ENCODE measurements at places on chromosomes 16 and 17.

DNA sequence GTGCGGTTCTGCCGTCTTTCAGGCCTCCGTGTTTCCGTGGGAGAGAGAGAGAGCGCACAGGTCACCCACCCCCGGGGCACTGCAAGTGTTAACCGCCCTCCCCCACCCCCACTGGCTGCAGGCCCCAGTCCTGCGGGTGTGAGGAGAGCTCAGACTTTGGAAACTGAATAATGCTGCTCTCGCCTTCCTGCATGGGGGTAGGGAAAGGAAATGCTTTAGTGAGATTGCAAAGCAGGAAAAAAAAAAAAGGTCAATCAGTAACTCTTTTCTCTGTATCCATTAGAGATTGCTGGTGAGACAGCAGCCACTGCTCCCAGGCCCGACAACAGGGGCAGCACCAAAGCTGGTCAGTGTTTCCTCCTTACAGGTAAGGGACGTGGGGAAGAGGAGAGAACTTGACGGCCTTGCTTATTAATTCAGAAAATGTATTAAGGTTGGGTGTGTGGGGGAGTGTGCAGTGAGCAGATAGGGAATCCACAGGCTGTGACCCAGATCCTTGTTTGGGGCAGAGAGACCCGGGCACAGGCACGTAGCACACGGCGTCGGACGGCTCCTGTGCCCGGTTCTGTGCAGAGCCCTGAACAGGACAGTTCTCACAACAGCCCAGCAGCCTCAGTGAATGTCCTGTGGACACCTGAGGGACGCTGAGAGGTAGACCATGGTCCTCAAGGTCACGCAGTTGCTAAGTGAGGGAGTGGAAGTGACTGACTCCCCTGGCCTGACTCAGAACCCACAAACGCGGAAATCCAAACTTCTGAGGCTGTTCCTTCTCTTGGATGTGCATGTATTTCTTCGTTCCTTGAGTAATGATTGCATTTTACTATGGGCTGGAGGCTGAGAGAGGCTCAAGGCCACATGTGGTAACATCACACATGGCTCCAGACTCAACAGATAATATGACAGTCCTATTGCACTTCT, 156.5 kb downstream of the FOXL1 start:
- no peak for DNase-seq

DNA sequence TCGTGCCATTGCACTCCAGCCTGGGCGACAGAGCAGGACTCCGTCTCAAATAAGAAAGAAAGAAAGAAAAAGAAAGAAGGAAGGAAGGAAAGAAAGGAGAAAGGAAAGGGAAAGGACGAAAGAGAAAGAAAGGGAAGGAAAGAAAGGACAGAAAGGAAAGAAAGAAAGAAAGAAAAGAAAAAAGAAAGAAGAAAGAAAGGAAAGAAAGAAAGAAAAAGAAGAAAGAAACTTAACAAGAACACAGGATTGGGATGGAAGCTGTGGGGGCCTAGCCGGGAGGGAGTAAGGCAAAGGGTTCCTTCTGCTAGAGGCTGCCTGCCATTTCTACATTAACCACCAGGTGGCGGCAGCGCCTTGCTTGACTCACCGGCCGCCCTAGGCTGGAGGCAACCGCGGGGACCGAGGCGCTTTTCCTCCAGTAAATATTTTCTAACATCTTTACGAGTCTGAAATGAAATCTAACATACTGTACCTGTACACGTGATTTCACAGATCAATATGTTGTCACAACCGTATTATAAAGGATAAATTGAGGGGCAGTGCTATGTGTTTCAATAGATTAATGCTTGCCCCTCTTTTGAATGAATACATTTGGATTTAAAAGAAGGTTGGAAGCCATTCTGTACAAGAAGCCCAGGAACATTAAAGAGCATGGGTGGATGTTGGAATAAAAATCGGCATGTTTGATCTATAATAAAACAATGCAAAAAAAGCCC, 6.1 kb downstream of the GJD3 start:
- DNase-seq, result peak; percentile 67

DNA sequence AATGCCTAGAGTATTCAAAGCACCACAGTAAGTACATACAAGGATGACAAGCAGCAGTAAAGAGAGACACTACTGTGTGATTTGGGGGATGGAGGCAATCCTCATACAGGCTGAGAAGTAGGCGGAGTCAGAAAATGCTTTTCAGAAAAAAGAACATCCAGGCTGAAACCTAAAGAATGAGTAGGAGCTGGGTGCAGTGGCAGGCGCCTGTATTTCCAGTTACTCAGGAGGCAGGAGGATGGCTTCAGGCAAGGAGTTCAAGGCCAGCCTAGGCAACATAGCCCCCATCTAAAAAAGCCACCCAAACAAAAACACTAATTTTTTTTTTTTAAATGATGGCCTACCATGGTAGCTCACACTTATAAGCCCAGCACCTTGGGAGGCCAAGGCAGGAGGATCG, 10.3 kb downstream of the KANSL1 start:
- DNase-seq, result no peak

GRCh38 chr17:57511475-57512123, 233.5 kb downstream of the CCDC182 start:
- no peak for DNase-seq

- no peak for DNase-seq
Measured at GRCh38 chr16:3465911-3466584, 22.6 kb downstream of the NAA60 start.

DNA sequence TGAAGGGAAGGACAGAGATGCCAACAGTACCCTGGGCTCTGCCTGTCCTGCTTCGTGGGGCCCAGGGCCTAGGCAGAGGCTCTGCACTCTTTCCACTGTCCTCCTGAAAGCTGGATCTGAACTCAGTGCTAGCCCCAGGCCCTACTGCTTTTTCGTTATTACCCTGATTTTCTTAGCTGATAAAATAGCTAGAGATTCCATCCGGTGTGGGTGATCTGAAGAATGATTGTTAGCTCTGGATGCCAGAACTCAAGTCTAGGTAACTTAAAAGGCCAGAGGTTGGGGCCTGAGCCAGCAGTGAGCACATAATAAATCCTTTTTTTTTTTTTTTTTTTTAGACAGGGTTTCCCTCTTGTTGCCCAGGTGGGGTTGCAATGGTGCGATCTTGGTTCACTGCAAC, 1.8 kb upstream of the MYBBP1A start:
- DNase-seq, result no peak

DNA sequence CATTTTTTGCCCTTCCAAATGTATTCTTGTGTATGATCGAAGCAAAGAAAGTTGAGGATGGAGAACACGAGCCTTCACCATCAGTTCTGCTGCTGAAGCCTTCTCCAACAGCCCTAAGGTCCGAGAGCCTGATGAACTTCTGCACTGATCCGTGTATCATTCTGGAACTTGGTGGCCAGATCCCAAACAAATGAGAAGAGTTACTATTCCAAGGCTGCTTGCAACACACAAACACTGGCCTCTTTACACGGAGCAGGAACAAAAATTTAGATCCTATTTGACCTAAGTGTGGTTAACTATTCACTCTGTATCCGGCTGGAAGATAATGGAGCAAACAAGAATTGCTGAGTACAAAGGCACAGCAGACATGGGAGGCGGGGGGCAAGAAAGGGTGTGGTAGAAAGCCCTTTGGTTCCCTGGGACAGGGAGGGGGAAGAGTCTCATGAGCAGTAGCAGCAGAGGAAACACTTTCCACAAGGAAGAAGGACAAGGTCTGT, 282.9 kb downstream of the SOX9 start:
- no peak for DNase-seq

DNA sequence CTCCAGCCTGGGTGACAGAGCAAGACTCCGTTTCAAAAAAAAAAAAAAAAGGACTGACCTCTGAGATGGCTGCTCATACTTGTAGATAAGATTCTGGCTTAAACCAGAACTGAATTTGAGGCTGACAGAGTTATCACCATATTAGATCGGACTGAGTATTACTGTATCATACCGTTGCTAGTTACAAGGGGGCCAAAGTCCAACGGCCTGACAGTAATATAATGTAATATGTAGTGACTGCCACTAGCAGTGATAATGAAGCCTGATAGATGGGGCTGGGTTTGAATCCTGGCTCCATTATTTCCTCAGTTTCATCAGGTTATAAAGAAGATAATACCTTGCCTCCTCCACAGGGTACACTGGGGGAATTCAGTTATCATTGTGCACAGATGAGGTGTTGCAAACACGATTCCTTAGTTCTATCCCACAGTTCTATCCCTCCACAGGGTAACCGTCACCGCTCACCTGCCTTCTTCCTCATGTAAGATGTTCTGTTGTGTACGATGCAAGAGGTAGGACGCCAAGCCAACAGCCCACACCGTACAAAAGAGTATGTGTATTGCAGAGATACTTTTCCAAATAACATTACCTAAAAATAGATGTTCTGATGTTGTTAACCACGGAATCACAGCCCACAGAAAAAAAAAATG, 5.2 kb downstream of the TMEM220 start:
- DNase-seq, result no peak

DNA sequence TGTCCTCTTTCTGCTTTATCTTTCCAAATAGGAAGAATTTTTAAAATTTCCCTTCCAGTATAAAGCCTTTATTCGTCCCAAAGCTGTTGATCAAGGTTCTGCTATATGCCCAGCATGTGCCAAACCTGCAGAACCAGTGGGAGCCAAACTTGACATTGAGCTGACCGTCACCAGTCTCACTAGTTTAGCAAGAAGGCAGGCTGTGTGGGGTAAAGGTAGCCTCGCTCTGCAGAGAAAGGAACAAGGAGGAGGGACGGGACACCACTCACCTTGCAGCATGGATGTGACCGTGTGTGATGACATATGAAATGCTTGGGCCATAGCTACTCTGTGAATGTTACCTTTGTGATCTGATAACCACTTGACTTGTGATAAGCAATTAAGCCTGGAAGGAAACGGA, 392.2 kb downstream of the CPPED1 start:
- no peak for DNase-seq

DNA sequence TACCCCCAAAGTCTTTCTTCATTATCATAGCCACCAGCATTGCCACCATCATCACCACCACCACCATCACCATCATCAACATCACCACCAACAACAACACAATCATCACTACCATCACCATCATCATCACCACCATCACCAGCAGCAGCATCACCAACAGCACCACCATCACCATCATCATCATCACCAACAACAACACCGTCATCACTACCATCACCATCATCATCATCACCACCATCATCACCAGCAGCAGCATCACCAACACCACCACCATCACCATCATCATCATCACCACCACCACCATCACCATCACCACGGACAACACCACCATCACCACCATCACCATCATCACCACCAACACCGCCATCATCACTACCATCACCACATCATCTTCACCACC, 500 bp upstream of the TMEM114 start:
- DNase-seq, result no peak

DNA sequence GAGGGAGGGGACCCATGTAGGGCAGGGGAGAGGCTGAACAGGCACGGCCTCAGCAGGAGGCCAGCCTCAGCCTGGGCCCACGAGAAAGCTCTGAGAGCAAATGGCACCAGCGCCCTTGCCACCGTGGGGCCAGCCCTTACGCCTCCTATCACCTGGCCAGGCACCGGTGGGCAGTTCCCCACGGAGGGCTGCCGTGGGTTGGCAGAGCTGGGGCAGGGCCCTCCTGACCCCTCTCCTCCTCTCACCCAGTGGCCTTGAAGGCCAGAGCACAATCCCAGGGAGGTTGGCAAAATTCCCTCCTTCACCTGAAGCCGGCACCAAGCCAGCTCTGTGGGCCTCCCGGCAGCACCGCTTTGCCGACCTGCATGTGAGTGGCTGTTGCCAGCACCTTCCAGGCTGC, 53.1 kb upstream of the ENPP7 start:
- DNase-seq, result no peak

- DNase-seq, result no peak
Measured at GRCh38 chr17:78374631-78375274, 3.7 kb upstream of the PGS1 start.

DNA sequence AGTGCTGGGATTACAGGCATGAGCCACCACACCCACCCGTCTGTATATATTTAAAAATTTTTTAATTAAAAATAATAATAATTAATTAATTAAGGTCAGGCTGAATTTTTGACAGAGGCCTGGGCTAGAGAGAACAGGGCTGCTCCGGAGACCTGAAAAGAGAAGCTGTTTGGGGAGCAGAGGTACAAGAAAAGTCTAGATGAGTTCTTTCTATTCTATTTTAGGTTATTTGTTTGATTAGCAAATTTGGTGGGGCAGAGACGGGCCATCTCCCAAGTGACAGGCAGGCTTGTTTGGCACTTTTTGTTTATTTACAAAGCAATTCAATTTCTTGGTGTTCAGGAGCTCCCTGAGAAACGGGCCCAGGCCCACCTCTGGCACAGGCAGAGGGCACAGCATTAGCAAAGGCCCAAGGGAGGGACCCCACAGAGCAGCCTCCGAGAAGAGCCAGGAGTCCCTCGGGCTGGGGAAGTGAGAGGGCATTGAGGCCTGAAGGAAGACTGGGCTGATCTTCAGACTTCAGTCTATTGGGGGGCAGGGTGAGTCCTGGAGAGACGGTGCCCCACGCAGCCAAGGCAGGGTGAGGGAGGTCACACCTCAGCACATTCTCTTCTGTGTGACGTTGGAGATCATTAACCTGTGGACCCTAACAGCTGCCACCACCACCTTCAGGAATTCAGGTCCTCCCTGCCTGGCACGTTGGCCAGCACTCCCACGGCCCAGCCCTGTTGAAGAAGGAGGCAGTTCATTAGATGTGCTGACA, 10.8 kb upstream of the RIPOR1 start:
- DNase-seq, result no peak

DNA sequence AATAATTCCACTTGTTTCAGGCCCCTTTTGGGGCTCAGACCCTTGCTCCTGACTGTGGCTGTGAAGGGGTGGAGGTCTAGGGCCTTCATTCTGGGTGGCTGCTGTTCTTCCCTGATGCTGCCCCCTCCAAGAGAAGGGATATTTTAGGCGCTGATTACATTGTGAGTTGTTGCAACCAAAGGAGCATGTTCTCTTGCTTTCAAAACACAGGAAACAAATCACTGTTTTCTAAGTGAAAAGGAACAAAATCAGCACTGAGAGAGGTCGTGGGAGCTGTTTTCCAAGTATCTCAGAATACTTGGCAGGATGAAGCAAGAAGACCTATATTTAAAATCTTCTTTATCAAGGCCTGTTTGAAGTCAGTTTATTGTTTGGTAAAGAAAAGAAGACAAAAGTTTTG, 25.3 kb upstream of the SEC14L1 start:
- no peak for DNase-seq
